GM10248 (cell line): ENCODE measurements at places on chromosomes 2 and 18.

- no peak for DNase-seq
These were observed 927.8 kb upstream of the NRXN1 start for GRCh38 chr2:51959696-51960095.

DNA sequence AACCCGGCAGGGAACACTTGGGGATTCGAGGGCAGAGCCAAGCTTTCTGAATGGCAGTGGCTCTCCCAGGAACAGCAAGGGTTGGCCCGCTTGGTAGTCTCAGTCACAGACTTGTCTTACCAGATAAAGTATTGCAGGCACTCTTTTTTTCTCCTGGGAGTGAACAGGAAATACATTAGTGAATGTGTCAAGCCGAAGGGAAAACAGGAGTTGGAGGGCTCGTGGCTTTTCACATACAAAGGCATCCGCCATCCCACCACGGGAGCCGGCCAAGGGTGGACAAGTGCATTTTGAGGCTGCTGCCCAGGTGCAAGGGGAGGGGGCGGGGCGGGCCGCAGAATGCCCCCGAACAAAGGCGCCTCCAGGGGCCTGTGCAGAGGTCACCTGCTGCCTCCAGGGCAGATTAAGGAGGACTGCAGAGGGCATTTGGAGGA lies 163.3 kb upstream of the SIX3 start:
- DNase-seq: no peak

GRCh38 chr2:41907771-41908207 lies 140.0 kb upstream of the PKDCC start:
- DNase-seq: no peak

DNA sequence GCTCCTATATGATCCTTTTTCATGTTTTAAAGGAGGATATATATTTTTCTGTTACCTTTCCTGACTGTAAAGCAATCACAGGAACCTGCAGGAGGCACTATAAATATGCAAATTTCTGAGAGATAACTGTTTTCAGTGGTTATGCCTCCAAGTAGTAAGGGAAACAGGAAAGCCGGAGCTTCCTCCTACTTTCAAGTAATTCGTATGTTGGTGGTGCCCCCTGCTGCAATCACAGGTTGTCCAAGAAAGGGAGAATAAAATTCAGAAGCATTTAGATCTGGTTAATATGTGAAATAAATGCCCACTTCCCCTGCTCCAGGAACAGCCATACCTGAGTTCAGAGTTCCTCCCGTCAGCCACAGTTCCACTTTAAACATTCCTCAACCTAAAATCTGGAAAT lies 12.0 kb upstream of the BCL11A start:
- DNase-seq: no peak

DNA sequence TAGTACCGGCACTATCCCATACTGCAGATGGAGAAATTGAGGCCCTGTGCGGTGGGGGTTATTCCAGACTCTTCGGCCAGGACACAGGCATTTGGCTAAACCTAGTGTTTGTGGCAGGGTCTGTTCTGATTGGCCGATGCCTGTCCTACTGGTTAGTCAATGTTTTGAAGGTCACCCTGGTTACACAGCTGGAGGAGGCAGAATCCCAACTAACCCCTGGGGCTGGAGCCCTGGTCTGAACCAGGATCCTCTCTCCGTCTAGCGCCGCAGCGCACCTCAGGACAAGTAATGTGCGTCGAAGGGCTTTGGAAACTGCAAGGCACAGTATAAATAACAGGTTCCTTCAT lies 19.4 kb downstream of the TEX44 start:
- DNase-seq: no peak

GRCh38 chr2:83874066-83874465 lies 585.0 kb downstream of the SUCLG1 start:
- DNase-seq: no peak

DNA sequence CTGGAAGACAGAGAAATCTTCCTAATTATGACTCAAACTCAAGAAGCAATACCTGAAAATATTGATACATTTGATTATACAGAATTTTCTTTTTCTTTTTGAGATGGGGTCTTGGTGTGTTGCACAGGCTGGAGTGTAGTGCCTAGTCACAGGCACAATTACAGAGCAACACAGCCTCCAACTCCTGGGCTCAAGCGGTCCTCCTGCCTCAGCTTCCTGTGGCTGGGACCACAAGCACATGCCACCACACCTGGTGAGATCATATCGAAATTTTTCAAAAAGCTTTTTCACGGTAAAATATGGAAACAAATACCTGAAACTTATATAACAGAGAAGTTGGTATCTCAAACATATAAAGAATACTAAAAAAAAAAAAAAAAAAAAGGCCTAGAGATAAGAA lies 27.9 kb downstream of the TGFBRAP1 start:
- no peak for DNase-seq
